ENCODE measurements at places on chromosomes 3 and 15.

GRCh38 chr15:77959432-77959879, 118.1 kb downstream of the TBC1D2B start:
- DNase-seq, result peak; percentile 60

DNA sequence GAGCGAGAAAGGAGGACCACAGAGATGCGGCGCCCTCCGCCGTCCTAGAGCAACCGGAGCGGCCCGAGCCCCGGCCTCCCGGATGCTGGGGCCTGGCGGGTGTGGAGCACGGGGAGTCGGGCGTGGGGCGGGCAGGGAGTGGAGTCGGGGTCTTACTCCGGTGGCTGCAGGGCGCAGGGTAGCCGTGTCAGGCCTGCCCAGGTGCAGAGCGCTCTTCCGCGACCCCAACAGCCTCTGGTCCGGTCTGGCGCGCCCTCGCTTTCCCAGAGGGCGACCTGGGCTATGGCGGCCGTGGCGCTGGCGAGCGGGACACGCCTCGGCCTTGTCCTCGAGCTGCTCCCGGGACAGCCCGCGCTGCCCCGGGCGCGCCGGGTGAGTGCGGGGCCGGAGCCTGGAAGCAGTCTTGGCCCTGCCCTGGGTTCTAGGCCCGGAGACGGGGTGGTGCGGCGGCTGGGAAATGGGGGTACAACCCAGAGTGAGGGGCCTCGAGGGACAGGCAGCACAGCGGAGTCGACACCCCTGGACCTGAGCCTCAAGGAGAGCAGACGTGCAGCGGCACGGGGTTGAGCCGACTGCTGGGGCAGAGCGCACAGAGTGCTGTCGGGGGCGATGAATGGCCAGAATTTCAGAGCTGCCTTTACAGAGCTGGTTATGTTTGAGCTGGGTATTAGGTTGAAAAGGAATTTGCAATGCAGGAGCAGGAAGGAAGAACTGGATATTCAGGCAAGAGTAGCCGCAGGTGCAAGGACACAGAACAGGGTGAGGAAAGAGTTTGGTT, at the start of gene ZNF662:
Gene ZNF662 (plus strand): TSS at position 73 of the 778 bp plus-strand sequence. CDS start 1,973 bp downstream, outside the sequence.
- DNase-seq, result no peak

DNA sequence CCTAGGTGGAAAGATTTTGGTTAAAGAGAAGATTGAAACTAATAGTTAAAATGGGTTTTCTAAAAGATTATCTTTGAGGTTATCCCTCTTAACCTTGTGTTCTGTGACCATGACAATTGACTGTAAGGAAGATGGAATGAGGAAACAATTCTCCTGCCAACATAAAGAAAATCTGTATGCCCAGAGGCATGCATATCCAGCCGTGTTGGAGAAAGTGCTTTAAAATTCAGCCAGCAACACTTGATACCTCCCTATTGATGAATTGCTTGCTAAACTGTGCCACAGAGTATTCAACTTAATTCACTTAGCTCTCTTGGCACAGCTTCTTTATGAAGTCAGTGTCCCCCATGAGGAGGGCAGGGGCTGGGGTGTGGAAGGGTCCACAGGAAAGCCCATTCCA, 203.5 kb downstream of the UBE2E2 start:
- no peak for DNase-seq

DNA sequence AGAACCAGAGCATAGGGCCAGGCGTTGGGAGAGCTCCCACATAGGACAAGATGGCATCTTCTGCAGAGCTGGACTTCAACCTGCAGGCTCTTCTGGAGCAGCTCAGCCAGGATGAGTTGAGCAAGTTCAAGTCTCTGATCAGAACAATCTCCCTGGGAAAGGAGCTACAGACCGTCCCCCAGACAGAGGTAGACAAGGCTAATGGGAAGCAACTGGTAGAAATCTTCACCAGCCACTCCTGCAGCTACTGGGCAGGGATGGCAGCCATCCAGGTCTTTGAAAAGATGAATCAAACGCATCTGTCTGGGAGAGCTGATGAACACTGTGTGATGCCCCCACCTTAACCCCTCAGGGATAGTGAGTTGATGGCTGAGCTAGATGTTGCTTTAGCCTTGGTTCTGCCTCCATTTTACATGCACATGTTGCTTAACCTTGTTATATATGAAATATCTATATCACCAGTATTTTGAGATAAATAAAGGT, at the start of gene PYDC2:
Gene PYDC2 (plus strand): TSS at position 51 of the 483 bp plus-strand sequence. CDS start 0 bp downstream, at position 51.
- no peak for DNase-seq

DNA sequence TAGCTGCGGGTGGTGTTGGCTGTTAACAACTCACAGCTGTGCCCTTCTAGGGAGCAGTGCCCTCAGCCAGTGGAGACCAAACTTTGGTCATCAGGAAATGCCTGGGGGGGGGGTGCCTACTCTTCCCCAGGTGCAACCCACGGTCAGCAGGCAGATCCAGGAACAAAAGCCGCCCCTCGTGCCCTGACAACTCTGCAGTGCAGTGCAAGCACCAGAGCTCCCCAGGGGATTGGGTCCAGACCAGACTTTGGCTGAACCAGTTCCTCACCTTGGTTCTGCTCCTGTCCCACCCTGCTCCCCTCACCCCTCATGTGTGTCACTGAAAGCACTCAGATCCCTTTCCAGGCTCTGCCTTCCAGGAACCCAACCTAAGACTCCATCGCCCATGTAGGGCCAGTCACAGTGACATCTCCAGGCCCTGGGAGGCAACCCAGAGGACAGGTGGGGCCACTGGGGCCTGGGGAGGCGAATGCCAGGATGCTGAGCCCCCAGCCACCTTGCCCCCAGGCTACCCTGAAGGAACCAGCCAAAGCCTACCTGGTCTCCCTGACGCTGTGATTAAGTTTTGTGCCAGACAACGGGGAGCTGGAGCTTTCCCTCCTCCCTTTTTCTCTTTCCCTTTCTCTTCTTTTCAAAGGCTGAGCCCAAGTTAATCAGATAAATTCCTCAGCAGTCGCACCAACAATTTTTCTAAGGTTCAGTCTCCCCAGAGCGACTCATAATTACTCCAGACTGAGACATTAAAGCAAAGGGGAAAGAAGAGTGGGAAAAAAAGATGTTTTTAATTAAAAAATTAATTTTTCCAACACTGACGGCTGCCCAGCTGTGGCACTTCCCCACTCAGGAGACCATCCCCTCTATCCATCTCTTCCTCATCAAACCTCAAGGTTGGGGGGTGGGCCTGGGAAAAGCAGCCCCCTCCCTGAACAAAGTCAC, 207.5 kb upstream of the LINGO1 start:
- no peak for DNase-seq

DNA sequence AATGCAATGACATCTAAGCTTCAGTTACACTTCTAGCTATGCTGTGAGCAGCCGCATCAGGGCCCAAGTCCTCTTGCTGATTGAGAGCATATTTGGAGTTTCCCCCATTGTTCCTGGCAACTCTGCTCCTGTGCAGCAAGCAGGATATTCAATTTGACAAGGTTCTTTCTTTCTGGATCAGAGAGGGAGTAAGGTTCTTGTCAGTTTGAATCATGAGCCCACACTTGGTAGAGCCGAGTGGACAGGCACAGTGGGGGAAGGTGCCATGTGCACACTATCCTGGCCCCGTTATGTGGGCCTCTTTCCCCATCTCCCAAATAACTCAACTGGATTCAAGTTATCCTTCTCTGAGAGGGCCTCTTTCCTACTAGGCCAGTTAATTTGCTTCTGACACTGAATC, 385.4 kb downstream of the ZIC1 start:
- no peak for DNase-seq

- DNase-seq, result no peak
These were observed 350.5 kb upstream of the ICE2 start for GRCh38 chr15:60829416-60829815.

GRCh38 chr3:100040451-100041225, 73.7 kb downstream of the FILIP1L start:
- no peak for DNase-seq

DNA sequence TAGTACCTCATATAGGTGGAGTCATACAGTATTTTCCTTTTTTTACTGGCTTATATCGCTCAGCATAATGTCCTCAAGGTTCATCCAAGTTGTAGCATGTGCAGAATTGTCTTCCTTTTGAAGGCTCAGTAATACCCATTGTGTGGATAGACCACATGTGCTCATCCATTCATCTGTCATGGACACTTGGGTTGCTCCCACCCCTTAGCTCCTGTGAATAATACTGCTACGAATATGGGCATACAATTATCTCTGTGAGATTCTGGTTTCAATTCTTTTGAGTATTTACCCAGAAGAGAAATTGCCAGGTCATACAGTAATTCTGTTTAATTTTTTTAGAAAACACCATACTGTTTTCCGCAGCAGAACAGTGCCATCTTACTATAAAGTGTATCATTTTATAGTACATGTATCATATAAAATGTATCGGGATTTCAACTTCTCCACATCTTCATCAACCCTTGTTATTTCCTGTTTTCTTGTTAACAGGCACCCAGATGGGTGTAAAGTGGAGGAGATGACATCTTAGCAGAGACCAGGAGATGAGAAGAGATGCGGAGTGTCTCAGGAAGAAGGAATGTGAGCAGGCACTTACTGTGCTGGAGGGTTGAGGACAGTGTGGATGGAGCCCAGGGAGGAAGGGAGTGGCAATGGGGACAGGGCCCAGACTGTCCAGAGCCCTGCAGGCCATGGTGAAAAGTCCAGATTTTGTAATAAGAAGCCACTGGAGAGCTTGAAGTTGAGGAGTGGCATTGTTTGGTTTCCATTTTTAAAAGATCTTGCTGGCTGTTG, 27.0 kb upstream of the PRR23E start:
- no peak for DNase-seq

DNA sequence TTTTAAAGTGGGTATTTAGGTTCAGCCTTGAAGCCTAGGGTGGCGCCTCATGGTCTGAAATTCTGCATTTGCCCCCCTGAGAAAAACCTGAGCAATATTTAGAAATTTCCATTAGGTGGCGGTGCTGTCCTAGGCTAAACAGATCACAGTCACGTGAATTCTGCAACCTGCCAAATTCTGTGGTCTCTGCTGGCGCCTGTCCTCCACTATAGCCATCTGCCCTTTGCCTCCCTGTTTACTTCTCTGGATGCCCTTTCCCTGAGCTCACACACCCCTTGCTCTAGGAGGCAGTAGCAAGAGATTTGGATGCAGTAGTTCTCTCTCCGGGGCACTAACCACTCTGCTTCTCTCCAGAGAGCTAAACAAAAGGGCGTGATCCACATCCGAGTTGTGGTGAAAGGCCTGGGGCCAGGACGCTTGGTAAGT, 9.1 kb downstream of the MRPS11 start:
- no peak for DNase-seq

DNA sequence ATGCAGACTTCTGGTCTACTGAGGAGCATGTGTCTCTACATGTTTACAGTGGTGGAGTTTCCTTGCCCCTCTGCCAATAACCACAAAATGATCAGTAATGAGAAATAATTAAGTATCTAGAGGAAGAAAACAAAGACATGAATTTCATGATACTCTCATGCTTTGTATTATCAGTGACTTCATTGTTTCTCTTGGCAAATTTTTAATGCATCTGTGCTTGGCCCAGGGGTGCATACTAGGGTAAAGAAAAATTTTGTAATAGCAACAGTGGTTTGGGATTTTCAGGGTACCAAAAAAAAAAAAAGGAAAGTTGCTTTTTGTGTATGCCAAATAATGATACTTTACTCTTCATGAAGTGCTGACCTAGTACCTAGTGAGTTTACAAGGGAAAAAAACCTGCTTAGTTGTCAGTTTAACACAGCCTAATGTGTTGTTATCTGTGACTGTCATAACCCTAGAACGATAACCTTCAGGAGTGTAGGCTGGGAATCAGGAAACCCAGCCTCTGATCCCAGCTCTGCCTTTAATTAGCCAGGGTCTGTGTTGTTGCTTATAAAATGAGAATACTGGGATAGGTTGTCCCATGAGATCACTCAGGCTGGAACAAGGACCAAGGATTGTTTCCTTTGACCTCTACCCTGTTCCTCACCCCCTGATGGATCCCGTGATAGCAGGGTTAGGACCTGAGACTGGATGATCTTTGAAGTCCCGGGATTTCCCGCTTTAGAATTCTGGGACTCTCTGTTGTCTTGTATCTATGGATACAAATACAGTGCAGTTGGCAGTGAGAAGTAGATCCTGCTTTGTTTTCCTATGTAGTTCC, 117.5 kb downstream of the CMSS1 start:
- DNase-seq, result no peak

GRCh38 chr3:169264711-169265110, 398.8 kb downstream of the MECOM start:
- DNase-seq, result no peak

DNA sequence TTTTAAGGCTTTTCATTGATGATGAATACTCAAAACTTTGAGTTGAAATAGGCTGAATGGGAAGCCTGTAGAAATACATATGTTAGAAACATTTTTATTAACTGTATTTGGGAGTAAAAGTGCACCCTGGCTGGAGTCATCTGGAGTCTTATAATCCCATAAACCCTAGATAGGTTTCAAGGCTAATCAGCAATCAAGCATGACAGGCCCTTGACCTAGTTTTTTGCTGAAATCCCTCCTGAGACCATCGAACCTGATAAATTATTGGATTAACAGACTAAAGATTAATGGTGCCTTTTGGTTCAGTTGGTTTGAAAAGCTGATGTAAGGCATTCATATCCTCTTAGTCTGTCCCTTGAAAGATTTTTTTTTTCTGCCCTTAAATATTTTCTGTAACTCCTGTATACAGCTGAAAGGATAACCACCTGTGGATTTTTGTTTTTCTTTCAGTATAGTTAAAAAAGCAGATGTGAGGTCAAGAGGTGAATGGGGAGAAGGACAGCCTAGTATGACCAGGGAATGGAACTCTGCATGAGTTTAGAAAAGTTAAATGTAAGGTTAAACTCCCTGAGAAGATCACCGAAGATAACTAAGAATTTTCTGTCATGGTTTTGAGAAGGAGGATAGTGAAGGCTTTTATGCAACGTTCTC, 69.4 kb upstream of the STXBP5L start:
- no peak for DNase-seq

GRCh38 chr3:16486951-16487480, 26.5 kb downstream of the RFTN1 start:
- DNase-seq, result no peak

- no peak for DNase-seq
These were observed 3.9 kb upstream of the ITIH3 start for GRCh38 chr3:52790741-52791140.

DNA sequence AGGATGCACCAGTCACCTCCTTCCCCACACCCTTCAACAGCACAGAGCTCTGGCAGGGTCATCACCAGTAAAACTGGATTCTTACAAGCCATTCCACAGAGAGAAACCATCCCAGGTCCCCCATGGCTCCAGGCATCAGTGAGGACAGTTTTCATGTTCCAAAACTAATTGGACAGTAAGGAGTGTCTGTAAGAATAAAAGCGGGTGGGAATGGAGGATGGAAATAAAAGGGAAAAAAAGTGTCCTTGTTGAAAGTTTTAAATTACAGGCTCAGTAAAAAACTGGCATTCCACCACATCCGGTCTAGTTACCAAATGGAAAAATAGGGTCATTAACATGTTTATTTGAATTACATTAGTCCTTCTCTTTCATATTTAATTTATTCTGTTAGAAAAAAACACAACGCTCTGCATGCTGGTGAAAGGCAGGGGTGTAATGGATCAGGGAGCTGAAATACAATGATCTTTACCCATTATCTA, 117.4 kb downstream of the TIGIT start:
- DNase-seq, result no peak

- no peak for DNase-seq
These were observed 97.8 kb downstream of the LARS2 start for GRCh38 chr3:45486136-45486535.

GRCh38 chr15:94008104-94009074, 223.0 kb upstream of the MCTP2 start:
- DNase-seq, result no peak

Measured in iPS DF 6.9 (cell line).